OCI-LY7 (cell line): ENCODE measurements at places on chromosomes 1 and 21. TPM values are rescaled to one million over a fixed set of nuclear protein-coding genes. Genes with fewer than 3 reads are reported as not detected.

SPRR2B gene
- total RNA-seq, result not detected in 2 replicates

MTF2 gene
- 112 and 120 TPM in 2 replicates for total RNA-seq

PLA2G2E gene
- total RNA-seq, result not detected in 2 replicates

OR14K1 gene
- not detected in 2 replicates for total RNA-seq

DNA sequence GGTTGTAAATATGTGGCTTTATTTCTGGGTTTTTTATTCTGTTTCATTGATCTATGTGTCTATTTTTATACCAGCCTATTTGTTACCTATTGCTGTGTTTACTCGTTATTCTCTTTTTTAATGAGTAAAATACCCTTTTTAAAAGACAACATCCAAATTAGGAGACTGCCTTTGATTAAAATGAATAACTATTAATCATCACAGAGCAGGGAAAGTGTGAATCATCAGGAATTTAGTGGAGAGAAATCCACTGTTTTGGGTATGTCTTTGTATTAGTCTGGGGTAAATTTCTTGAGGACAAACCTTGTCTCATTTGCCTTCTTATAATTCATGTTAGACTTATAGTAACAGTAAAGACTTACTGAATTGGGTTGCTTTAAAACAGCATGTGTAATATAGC, 12.1 kb downstream of the DISC1 start:
- no peak for DNase-seq

- peak; percentile 28 for DNase-seq
Measured at GRCh38 chr21:41366522-41367151, 4.8 kb downstream of the MX2 start.

DNA sequence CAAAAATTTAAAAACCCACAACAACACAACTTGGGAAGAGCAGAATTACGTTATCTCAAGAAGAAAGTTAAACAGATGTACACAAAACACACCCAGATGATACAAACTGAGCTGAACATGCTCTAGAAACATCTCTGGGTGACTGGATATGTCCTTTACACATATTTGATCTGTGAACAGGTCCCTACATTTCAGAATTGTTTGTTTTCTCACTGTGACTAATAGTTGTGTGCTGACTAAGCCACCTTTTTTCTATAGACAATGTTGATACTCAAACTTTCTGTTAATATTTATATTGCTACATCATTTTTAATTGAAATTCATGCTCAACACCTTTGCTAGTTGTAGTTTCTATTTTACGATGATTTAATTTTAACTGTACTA, 1.0 kb upstream of the F11R start:
- DNase-seq, result no peak

DNA sequence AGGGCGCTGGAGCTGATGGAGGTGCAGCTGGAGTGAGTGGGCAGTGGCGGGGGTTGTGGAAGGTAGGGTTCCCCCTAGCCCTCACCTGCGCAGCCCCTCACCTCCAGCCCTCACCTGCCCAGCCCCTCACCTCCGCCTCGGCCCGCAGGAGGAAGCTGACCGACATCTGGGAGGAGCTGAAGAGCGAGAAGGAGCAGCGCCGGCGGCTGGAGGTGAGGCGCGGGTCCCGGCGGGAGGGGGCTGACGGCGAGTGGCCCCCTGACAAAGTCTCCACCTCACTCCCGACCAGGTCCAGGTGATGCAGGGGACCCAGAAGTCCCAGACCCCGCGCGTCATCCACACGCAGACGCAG, 2.7 kb downstream of the EVA1B start:
- DNase-seq, result no peak

DNA sequence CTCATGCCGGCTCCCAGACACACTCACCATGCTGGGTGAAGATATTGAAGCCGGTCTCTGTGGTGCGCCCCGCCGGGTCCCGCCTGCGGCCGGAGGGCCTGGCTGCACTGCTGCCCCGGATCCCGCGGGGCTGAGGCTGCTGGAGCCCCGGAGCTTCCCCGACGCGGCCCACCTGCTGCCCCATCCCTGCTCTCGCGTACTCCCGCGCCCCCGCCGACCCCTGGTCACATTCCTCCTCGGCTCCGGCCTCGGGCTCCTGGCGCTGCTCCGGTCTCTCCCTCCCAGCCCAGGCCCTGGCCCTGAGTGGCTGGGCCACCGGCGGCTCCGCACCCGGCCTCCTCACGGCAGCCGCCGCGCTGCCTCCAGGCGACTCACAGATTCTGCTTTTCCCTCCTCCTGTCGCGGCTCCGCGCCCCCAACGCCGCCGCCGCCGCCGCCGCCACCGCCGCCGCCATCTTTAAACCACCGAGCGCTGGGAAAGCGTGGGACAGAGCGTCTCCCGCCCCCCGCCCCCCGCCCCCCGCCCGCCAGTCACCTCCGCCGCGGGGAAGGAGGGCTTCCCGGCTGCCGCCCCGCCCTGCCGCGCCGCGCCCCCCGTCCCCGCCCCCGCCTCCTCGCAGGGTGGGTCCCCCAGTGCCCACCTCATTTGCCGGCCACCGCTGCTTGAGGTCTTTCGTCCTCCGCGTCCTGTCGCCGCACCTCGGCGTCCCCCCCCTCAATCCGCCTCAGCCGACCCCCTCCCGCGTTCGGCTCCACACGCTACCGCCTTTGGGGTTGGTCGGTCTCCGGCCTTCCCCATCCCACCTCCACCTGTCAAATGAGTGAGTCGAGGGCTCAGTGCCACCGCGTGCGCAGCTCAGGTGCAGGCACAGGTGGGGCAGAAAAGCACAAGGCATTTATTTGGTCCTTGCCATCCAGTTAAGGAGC, at the start of gene ABL2:
Gene ABL2 (minus strand): TSS at position 464 of the 927 bp plus-strand sequence. CDS start 280 bp downstream, at position 184.
- peak; percentile 65 for DNase-seq

- DNase-seq, result peak; percentile 58
Measured at GRCh38 chr1:14915356-14916054, 238.0 kb upstream of the TMEM51 start.
